ENCODE measurements at places on chromosomes 2 and 18. TPM values are rescaled to one million over a fixed set of nuclear protein-coding genes. Genes with fewer than 3 reads are reported as not detected.

DNA sequence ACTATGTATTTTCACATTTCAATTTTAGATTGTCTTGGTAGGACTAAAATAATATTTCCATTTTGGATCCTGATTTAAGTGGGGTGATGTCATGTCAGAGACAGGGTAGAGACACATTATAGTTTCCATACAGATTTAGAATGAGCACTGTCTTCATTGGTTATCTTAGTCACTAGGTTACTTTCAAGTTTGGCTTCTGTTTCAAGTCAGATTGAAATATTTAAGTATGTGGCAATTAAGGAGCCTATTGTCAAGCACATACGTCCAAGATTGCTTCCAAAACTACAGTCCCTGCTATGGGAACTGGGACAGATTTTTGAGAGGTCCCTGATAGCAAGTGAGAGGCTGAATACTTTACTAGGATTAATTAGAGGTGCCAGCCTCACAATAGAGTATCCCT lies 89.2 kb upstream of the FAM117B start:
- H3K27ac ChIP-seq = no peak overlapping the region
- no peaks in the 10 kb centered on the region for H3K4me1 ChIP-seq
- H3K4me3 ChIP-seq = no peak overlapping the region
- DNase-seq = no peak
- no peaks in the 10 kb centered on the region for H3K27me3 ChIP-seq
- no peaks in the 10 kb centered on the region for H3K36me3 ChIP-seq

GRCh38 chr2:15038366-15039364 lies 406.1 kb downstream of the LRATD1 start:
- H3K27me3 ChIP-seq = peaks cover 2% of the 10 kb centered on the region
- H3K4me1 ChIP-seq = no peaks in the 10 kb centered on the region
- DNase-seq = no peak
- no peaks in the 10 kb centered on the region for H3K36me3 ChIP-seq

GRCh38 chr2:101717071-101717845 lies 19.8 kb downstream of the MAP4K4 start:
- peak overlapping the region; percentile 25 for H3K4me3 ChIP-seq
- peak overlapping the region; percentile 82 for H3K27ac ChIP-seq
- peaks cover 57% of the 10 kb centered on the region for H3K36me3 ChIP-seq
- H3K4me1 ChIP-seq = peaks cover 71% of the 10 kb centered on the region

SLC8A1 gene
- 0.56 TPM for total RNA-seq

DNA sequence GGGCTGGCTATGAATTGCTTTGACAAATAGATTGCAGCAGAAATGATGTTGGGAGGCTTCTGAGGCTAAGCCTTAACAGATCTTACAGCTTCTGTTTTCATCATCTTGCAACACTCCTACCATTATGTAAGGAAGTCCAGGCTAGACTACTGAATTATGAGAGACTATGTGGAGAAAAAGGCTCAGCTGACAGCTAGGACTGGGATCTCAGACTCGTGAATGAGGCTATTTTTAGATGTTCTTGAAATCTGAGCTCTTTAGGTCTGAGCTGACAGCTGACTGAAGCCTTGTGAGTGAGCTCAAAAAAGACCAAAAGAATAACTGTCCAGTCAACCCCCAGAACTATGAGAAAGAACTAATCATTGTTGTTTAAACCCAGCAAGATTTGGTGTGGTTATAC lies 70.3 kb downstream of the VWC2L start:
- no peaks in the 10 kb centered on the region for H3K4me1 ChIP-seq
- H3K36me3 ChIP-seq = no peaks in the 10 kb centered on the region
- H3K4me3 ChIP-seq = no peak overlapping the region
- no peaks in the 10 kb centered on the region for H3K27me3 ChIP-seq
- no peak for DNase-seq

CDK5R2 gene
- total RNA-seq = not detected

IL36A gene
- not detected for total RNA-seq

DNA sequence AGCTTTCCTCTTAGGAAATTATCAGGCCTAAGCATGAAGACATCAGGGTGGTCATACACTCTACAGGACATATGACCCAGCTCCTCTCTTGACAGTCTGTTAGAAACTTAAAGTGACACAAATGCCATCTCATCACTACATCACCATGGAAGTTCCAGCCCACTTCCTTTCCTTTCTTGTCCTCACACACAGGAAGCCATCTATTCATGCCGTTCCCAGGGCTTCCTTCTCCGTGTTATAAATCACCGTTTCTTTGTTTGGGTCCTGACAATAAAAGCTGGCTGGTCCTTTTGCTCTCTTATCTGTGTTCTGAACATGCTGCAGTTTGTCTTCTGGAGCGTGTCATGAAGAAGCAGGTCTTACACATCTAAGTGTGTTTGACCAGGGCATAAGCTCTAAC lies 692.1 kb upstream of the CELF4 start:
- H3K4me3 ChIP-seq = no peak overlapping the region
- DNase-seq = no peak
- no peaks in the 10 kb centered on the region for H3K27me3 ChIP-seq
- no peak overlapping the region for H3K27ac ChIP-seq

TMEM17 gene
- not detected for total RNA-seq

- H3K27ac ChIP-seq = no peak overlapping the region
- H3K27me3 ChIP-seq = no peaks in the 10 kb centered on the region
- no peaks in the 10 kb centered on the region for H3K36me3 ChIP-seq
Measured at GRCh38 chr2:28991021-28991420, 9.9 kb downstream of the TOGARAM2 start.

GRCh38 chr2:112335600-112335999 lies 60.2 kb downstream of the ZC3H6 start:
- H3K4me1 ChIP-seq = no peaks in the 10 kb centered on the region
- H3K4me3 ChIP-seq = no peak overlapping the region
- peaks cover 6% of the 10 kb centered on the region for H3K36me3 ChIP-seq
- H3K27ac ChIP-seq = no peak overlapping the region

REEP1 gene
- total RNA-seq = 0.17 TPM

GRCh38 chr2:130963849-130964793 lies 127.4 kb downstream of the ARHGEF4 start:
- peaks cover 12% of the 10 kb centered on the region for H3K4me1 ChIP-seq
- peak overlapping the region; percentile 55 for H3K4me3 ChIP-seq
- H3K27me3 ChIP-seq = peaks cover 61% of the 10 kb centered on the region
- DNase-seq = no peak

DNA sequence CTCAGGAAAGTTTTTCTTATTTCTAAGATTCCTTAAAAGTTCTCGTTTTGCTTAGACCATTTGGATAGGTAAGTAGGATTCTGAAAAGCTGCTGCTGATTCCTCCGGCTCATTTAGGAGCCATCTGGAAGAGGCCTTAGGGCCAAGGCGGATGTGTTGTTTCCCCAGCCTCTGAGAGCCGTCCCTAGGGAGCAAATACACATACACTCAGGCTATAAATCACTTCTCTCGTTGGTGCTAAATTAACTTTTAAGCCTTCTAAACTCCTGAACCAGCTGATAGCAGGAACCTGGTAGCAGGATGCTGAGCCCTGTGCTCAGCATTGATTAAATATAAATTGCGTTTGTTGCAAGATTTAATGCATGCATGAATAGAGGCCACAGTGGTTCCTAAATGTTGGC lies 109.8 kb downstream of the ADCYAP1 start:
- H3K4me3 ChIP-seq = no peak overlapping the region
- H3K4me1 ChIP-seq = no peaks in the 10 kb centered on the region
- H3K36me3 ChIP-seq = no peaks in the 10 kb centered on the region
- DNase-seq = no peak

- H3K27ac ChIP-seq = no peak overlapping the region
- no peaks in the 10 kb centered on the region for H3K36me3 ChIP-seq
- no peak overlapping the region for H3K4me3 ChIP-seq
- H3K27me3 ChIP-seq = peaks cover 28% of the 10 kb centered on the region
Measured at GRCh38 chr2:68272246-68272994, 20.1 kb upstream of the PPP3R1 start.

- peaks cover 7% of the 10 kb centered on the region for H3K36me3 ChIP-seq
- no peak overlapping the region for H3K4me3 ChIP-seq
- no peak for DNase-seq
- H3K4me1 ChIP-seq = peaks cover 8% of the 10 kb centered on the region
- H3K27me3 ChIP-seq = no peaks in the 10 kb centered on the region
Measured at GRCh38 chr2:121613152-121613551, 36.1 kb downstream of the CLASP1 start.

GRCh38 chr2:9638532-9638931 lies 7.7 kb upstream of the YWHAQ start:
- H3K4me1 ChIP-seq = peaks cover 28% of the 10 kb centered on the region
- no peak for DNase-seq
- no peak overlapping the region for H3K4me3 ChIP-seq
- peaks cover 14% of the 10 kb centered on the region for H3K27me3 ChIP-seq

DNA sequence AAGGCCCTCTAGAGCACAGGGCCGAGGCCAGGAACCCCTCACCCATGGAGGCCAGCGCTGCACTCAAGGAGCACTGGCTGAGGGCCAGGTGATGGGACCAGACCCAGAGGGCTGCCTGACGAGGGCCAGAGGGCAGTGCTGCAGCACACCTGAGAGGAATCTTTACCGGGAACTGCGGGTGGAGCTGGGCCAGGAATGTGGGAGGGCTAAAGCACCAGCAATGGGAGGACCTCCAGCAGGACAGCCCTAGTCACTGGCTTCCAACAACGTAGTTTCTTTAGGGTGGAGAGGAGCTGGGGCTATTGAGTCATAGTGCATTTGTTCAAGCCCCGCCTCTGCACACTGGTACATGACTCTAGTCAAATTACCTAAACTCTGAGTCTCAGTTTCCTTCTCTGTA lies 143.4 kb downstream of the TMEM17 start:
- no peaks in the 10 kb centered on the region for H3K4me1 ChIP-seq
- no peaks in the 10 kb centered on the region for H3K36me3 ChIP-seq
- H3K27ac ChIP-seq = no peak overlapping the region
- no peak overlapping the region for H3K4me3 ChIP-seq
- DNase-seq = no peak

DNA sequence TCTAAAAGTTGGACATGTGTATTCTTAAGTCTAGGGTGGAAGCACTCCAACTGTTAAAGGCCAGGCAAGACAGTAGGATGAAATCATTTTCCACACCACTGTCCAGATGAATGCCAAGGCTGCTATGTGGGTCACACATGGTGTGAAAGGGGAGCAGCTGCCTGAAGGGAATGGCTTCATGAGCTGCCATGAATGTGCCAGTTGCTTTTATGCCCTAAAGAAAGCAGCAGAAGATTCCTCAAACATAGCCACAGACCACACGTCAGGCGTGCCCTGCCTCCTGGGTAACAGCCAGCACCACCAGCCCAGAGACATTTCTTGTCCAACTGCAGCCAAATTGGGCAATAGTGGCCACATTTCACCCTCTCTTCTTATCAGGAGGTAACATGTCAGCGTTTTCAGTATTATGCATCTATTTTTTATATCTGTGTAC lies 130.2 kb downstream of the MTCL1 start:
- no peak overlapping the region for H3K4me3 ChIP-seq
- no peaks in the 10 kb centered on the region for H3K4me1 ChIP-seq
- no peak for DNase-seq
- H3K36me3 ChIP-seq = no peaks in the 10 kb centered on the region
- no peaks in the 10 kb centered on the region for H3K27me3 ChIP-seq

GRCh38 chr2:46983065-46983801 lies 67.6 kb upstream of the MCFD2 start:
- peak overlapping the region; percentile 95 for H3K27ac ChIP-seq
- peaks cover 41% of the 10 kb centered on the region for H3K36me3 ChIP-seq
- H3K4me3 ChIP-seq = no peak overlapping the region
- H3K4me1 ChIP-seq = peaks cover 89% of the 10 kb centered on the region
- no peaks in the 10 kb centered on the region for H3K27me3 ChIP-seq

UNC50 gene
- total RNA-seq = 31.1 TPM

- DNase-seq = no peak
- no peak overlapping the region for H3K27ac ChIP-seq
- H3K4me1 ChIP-seq = no peaks in the 10 kb centered on the region
- no peaks in the 10 kb centered on the region for H3K27me3 ChIP-seq
Measured at GRCh38 chr2:138223319-138223718, 259.0 kb downstream of the HNMT start.

DNAJC5G gene
- not detected for total RNA-seq

DNA sequence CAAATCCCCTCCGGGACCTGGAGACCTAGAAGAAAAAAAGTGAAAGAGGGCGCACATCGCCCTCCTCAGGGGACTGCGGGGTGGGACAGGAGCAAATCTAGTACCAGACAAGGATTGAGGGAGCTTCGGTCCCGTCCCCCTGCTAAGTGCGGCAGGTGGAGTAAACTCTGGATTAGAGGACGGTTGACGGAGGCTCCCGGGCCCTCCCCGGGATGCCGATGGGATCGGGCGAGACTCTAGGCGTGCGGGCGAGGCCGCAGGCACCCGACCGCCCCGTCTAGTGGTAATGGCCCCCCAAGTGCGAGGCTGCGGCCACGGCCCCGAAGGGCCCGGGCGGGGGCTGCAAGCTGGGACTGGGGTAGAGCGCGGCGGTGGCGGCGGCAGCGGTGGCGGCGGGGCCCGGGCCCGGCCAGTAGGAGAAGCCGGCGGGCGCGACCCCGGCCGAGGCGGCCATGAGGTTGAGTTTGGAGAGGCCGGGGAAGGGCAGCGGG lies 3.5 kb downstream of the FEV start:
- no peak overlapping the region for H3K27ac ChIP-seq
- H3K27me3 ChIP-seq = peaks cover 73% of the 10 kb centered on the region
- peak overlapping the region; percentile 7 for H3K4me3 ChIP-seq
- peaks cover 18% of the 10 kb centered on the region for H3K4me1 ChIP-seq
- no peak for DNase-seq

VWA3B gene
- not detected for total RNA-seq

- no peak overlapping the region for H3K4me3 ChIP-seq
- H3K27ac ChIP-seq = no peak overlapping the region
- H3K27me3 ChIP-seq = no peaks in the 10 kb centered on the region
- DNase-seq = no peak
Measured at GRCh38 chr2:199230091-199230490, 227.6 kb downstream of the SATB2 start.

- DNase-seq = no peak
- H3K27me3 ChIP-seq = peaks cover 6% of the 10 kb centered on the region
- no peak overlapping the region for H3K27ac ChIP-seq
- no peaks in the 10 kb centered on the region for H3K4me1 ChIP-seq
- no peak overlapping the region for H3K4me3 ChIP-seq
Measured at GRCh38 chr2:224426656-224427055, 24.7 kb upstream of the FAM124B start.

DLGAP1 gene
- total RNA-seq = 0.10 TPM

SPP2 gene
- total RNA-seq = not detected

GRCh38 chr2:1584691-1585485 lies 159.4 kb downstream of the PXDN start:
- H3K27ac ChIP-seq = no peak overlapping the region
- no peak for DNase-seq
- no peak overlapping the region for H3K4me3 ChIP-seq
- H3K27me3 ChIP-seq = no peaks in the 10 kb centered on the region
- H3K4me1 ChIP-seq = no peaks in the 10 kb centered on the region
- H3K36me3 ChIP-seq = no peaks in the 10 kb centered on the region

SLC4A1AP gene
- 22.7 TPM for total RNA-seq

All from activated CD4-positive, alpha-beta T cell treated with anti-CD3 and anti-CD28 coated beads, Interleukin-2, amount 10 ng/mL, durations not matched to agents 7 days and 5 days (primary cell).